ENCODE measurements at places on chromosomes 1 and 21.

- no peak for DNase-seq
Observed at GRCh38 chr1:233140974-233141373, 154.6 kb downstream of the PCNX2 start.

DNA sequence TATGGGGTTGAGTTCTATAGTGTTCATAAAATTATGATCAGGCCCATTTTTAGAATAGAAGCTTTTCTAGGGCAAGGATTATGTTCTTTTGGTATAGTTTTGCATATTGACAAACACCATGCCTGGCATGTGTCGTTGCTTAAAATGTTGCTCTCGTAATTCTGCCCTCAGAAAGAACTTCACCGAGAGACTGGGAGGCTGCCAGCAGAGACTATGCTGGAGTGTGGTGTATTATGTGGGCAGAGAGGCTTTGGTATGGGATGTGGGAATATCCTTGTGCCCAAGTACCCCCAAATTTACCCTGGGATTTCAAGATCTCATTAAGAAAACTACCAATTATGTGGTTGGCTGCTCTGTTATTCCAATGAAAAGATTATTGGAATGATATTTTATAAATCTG is 27.9 kb downstream of the PGM1 start:
- DNase-seq: no peak

DNA sequence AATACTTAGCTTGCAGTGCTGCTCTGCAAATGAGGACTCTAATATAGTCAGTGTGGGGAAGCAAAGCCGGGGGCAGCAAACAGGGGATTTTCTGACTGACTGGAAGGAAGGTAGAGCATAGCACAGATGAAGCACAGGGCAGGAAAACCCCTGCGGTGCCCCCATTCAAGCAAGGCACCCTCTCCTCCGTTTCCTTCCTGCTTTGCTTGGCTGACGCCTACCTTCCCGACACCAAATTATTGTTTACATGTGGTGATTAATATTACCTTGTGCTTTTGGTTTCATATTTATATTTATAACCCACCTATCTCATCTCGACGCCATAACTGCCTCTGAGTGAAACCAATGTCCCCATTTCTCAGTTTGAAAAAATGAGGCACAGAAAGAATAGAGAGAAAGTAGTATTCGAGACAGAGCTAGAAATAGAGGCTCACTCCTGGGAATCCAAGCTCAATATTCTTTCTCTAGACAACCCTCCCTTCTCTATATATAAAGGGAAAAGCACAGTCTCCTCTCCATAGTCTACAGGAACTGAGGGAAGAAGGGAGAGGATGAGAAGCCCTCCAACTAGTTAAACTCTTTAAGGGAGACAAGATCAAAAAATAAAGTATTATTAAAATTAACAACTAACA is 41.3 kb downstream of the PIK3C2B start:
- no peak for DNase-seq

DNA sequence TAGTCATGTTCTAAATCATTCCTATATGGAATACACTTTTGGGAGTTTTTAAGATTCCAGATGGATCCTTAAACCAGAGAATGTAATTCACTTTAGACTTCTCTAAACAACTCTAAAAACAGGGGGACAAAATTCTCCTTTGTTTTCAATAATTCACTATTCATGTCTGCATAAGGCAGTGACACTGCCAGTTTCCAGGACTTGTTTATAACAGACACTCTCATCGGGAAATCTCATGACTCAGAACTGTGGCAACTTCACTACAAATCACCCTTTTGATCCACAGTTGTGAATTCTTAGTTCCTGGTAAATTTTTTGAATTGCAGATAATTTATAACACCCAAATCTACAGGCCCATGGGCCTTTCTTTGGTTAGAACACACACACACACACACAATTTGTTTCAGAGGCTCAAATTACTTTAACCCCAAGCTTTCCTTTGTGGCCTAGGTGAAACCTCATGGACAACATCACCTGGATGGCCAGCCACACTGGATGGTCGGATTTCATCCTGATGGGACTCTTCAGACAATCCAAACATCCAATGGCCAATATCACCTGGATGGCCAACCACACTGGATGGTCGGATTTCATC is at the start of gene OR2T4:
Gene OR2T4 (plus strand): TSS at position 545 of the 595 bp plus-strand sequence. CDS start 0 bp downstream, at position 545.
- peak; percentile 32 for DNase-seq

- DNase-seq: no peak
Observed at GRCh38 chr1:88917321-88918025, 26.1 kb upstream of the GTF2B start.

DNA sequence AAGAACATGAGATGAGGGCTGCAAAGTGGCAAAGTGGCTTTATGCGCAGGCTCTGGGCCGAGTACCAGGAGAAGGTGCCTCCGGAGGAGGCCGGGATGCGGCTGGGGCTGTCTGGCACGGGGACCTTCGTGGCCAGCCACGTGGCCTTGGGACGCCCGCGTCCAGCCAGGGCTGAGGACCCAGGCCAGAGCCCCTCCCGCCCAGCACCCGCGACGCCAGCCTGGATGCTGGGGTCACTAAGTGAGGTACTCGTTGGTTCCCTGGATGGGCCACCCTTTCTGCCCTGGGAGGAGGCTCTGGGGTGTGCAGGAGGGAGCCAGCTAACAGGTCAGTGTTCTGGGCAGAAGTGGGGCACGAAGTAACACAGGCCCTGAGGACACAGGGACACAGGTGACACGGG is 12.6 kb downstream of the SCNN1D start:
- no peak for DNase-seq

- no peak for DNase-seq
Observed at GRCh38 chr1:204149107-204149506, 2.7 kb downstream of the ETNK2 start.

- peak; percentile 82 for DNase-seq
Observed at GRCh38 chr21:34367320-34367935, 3.6 kb downstream of the KCNE2 start.

- peak; percentile 59 for DNase-seq
Observed at GRCh38 chr21:31570824-31571566, 88.5 kb upstream of the SOD1 start.

GRCh38 chr1:31976401-31976800 is 37.3 kb upstream of the KHDRBS1 start:
- DNase-seq: no peak

- no peak for DNase-seq
Observed at GRCh38 chr1:10280439-10281350, 70.3 kb downstream of the KIF1B start.

DNA sequence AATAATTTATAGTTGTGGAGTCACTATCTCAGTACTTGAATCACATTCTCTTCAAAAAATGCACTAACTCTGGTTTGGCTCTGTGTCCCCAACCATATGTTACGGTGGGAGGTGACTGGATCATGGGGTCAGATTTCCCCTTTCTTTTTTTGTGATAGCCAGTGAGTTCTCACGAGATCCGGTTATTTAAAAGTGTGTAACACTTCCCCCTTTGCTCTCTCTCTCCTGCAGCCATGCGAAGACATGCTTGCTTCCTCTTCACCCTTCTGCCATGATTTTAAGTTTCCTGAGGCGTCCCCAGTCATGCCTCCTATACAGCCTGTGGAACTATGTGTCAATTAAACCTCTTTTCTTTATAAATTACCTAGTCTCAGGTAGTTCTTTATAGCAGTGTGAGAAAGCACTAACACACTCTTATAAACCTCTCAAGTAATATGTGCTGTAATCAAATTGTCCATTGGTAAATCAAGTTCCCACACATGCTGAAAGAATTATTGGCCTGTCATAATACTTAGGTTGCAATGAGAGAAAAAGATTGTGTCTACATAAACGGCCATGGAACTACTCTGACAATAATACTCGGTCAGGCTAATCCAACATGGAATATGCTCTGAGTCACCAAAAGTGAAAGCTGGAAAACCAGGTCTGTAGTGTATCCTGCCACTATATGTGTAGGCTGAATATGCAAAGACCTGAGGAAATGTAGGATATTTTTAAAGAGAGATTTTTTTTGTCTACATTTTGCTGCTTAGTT is 107.5 kb downstream of the SLC44A5 start:
- peak; percentile 8 for DNase-seq

GRCh38 chr1:219988387-219988786 is 57.9 kb downstream of the EPRS1 start:
- no peak for DNase-seq

DNA sequence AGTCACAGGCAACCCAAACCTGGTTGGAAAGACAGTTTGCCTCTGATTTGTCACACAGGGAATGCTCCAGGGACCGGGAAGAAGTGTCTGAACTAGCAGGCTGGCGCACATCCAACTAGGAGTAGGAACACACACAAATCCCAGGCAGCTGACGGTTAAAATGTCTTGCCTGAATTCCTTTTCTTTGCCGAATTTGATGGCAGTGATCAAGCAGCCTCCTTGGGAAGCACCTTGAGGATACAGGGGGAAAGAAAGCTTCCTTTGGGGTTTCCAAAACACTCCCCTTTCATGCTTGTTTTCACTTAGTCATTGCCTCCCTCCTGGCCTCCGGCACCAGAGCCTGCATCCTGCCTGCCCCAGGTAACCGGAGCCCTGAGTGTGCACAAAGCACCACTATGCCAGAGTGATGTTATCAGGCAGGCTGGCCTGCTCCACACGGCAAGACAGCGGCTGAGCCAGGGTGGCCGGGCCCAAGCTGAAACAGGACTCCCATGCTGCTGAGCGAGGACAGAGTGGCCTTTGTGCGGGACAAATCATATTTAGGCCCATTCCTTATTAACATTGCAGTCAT is 193.8 kb downstream of the LMX1A start:
- peak; percentile 69 for DNase-seq

GRCh38 chr1:60136395-60136794 is 62.8 kb upstream of the C1orf87 start:
- no peak for DNase-seq

DNA sequence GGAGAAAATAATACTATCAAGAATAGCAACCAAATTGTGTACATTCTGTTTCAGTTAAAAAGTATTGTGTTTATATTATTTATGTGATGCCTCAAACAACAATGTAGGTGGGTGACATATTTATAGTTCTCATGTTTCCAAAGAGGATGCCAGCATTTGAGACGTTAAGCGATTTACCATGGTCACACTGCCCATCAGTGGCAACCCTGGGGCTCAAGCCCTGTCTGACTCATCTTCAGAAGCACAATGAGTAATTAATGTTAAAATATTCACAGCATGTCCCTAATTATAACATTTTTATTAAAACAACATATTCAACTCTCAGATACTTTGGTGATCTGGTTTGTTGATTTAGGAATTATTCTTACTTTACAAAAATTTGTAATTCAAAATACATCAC is 409.4 kb downstream of the BRINP3 start:
- DNase-seq: peak; percentile 26

- no peak for DNase-seq
Observed at GRCh38 chr1:186740324-186740723, 60.1 kb upstream of the PTGS2 start.

- DNase-seq: no peak
Observed at GRCh38 chr1:24261977-24262376, 57.2 kb upstream of the GRHL3 start.

DNA sequence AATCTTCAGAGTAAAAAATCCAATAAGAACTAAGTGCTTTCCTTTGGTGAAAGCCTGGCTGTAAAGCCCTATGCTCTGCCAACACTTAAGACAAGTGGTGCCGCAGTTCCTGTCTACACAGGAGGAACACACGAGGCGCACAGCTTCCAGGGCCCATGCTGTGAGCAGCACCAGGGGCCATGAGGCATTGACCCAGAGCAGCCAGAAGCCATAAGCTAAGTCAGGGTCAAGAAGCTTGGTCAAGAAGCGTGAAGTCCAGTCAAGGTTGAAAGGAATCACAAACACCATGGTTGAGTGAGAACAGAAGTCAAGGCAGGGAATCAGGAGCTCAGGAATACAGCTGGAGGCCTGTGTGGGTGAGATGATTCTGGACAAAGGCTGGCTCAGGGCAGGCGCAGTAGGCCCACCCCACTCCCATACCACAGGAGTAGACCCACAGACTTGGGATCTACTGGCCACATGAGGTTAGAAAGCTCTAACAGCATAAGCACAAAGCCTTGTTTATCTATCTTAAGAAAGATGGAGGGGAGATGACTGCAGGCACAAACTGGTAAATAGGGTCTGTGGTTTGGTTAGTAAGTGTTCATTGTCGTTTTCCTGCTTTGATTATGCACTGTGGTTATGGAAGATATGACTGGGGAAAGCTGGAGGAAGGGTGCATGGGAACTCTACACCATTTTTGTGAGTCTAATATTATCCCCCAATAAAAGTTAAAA is 42.9 kb upstream of the RCAN3 start:
- DNase-seq: no peak

Measured in COLO829 (cell line).